ENCODE measurements at places on chromosomes 11 and 22.
A peak's percentile ranks its signal among the peaks of the same experiment; 100 is the strongest.

GRCh38 chr11:64025205-64025604 lies 10.5 kb upstream of the FLRT1 start:
- no peak for DNase-seq

GRCh38 chr11:134338654-134339053 lies 6.9 kb downstream of the GLB1L2 start:
- no peak for DNase-seq

DNA sequence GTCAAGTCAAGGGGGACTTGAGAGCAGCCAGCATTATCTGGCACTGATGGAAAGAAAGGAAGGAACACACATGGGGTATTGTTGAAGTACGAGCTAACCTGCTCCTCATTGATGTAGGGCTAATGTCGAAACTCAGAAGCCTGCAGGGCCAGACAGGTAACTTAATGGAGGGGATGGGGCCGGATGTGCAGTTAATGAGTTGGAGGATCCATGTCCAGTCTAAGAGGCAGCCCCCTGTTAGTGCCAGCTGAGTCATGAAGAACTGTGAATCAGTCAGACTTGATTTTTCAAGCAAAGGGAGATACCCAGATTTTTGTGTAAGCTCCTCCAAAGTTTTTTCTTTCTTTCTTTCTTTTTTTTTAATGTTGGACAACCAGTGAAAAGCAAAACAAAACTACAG lies 65.6 kb downstream of the CECR2 start:
- DNase-seq = no peak

DNA sequence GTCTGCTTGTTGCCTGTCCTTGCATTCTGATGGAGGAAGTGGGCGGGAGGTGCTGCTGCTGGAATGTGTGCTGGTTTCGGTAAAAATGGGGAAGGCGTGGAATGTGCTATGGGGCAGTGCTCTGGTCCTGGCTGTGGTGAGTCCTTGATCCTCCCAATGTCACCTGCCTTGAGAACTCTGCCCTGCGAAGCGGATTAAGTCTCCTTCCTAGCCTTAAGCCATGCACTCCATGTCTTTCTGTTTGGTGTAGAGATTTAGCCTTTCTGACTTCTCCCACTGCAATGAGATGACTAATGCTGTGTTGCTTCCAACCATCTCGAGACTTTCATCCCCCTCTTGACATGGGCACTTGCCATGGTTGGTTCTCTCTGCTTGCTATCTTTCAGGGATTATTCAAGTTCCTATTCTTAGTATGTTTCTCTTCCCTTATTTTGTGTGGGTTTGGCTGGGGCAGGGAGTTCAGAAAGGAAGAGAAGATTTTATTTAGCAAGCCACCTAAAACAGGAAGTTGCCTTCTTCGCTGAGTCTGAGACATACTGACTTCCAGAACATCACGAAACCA lies 687.9 kb downstream of the NTM start:
- DNase-seq = no peak

GRCh38 chr11:1744137-1744886 lies 6.1 kb downstream of the IFITM10 start:
- DNase-seq = no peak

- no peak for DNase-seq
These were observed 32.8 kb downstream of the PARVA start for GRCh38 chr11:12410006-12410728.

DNA sequence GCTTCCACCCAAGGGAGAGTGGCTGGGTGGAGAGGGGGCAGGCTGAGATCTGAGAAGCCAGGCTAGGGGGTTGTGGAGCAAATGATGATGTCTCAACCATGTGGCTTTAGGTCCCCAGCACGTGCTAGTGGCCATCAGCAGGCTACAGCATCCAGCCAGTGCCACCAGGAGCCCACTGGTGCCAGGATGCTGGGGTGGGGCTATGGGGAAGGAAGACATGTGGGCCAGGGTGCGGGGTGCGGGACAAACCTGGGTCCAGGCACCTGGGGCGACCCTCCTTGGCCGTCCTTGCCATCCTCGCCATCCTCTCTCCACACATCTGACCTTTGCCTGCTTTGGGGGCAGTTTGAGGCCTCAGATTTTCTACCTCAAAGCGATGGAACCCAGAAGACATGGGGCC lies 104.3 kb downstream of the KCNQ1 start:
- no peak for DNase-seq

- DNase-seq = no peak
These were observed 3.4 kb downstream of the PAK1 start for GRCh38 chr11:77470504-77470903.

DNA sequence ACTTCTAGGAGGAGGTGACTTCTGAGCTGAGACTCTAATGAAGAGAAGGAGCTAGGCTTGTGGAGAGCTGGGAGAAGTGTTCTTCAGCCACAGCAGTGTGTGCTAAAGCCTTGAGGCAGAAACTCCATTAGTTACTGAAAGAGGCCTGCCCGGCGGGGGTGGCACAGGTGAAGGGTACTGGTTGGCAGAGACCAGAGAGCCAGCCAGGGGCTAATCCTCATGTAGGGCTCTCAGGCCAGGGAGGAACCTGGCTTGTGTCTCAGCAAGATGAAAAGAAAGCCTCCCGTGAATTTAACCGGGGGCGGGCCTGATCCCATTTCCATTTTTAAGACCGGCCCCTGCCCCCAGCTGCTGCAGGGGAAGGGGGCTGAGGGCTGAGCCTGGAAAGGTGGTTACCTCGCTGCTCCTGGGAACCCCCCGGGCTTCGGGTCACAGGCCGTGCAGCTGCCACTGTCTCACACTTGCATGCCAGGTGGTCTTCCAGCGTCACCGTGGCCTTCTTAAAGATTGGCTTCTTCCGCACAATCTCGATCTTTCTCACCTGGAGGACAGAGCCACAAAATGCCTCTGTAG lies 15.0 kb downstream of the PDGFB start:
- DNase-seq = no peak

DNA sequence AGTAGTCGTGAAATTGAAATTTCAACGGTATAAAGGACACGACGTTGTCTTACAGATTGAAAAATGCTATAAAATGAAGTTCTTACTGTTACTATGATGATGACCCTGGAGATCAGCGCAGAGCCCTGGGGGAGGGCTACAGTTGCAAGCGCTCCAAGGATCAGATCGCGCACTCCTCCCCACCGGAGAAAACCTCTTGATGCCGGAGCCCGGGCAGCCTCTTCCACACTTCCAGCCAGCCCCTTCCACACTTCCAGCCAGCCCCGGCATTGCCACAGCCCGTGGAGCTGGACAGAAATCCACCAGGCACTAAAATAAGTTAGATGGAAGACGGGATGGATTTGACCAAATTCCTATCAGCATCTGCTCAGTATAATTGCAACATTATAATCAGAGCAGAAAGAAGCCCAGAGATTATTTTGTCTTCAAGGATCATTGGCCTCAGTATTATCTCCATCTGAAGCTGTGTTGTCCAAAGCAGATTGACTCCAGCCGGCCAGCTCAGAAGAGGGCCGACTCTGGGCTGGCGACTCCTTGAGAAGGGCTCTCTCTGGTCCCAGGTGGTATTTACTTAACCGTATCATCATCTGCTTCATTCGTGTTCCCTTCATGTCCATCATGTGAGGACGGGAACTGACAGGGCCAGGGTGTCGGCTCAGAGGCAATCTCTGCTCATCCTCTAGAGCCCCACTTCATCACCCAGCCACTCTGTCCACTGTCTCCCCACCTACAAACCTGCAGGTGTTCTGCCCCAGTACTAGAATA lies 777 bp upstream of the MICAL3 start:
- DNase-seq = no peak

- DNase-seq = peak; percentile 19
These were observed 406.7 kb downstream of the TBC1D22A start for GRCh38 chr22:47168900-47169800.

DNA sequence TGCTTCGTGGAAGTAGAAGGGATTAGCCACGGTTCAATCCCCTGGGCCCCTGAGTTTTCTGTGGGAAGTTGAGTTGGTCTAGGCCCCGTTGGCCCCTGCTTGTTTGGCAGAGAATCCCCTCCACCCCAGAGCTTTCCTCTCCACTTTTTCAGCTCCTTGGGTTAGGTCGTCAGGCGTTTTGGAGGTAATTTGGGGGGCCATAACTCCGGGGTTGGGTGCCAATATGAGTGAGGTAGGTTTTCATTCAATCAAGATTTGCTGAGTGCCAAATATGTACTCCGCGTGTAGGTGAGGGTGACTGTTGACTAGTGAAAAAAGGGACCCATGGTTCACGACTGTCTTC lies 590 bp downstream of the ATG13 start:
- no peak for DNase-seq

DNA sequence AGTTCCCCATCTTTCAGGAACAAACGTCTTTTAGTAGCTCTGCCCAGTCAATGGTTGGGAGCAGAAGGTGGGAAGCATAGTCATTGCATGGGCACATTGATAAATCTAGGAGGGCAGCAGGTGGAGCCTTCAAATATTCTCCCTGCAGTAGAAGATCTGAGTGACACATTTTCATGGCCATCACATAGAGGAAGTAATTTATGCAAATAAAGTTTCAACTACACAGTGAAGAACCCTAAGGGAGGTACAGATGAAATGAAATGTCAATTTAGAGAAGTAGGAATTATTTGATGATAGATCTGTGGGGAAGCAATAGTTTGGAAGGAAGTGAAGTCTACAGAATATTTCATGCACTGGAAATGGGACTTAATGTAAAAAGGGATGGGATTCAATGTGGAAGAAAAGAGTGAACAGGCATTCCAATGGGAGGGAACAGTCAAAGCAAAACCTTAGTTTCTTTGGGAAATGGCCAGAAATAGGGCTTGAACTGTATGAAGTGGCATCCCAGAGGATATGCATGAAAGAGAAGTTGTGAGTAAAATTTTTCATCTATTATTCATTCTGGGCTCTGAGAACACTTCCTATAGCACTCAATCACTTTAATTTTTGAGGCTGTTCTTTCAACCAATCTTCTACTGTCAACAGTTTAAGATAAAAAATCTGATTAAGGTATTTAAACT lies 256.2 kb upstream of the LUZP2 start:
- no peak for DNase-seq
